Thoracic aorta endothelial cell (primary cell): ENCODE measurements at places on chromosomes 2 and 18. TPM values are rescaled to one million over a fixed set of nuclear protein-coding genes. Genes with fewer than 3 reads are reported as not detected.

The ZNF514 gene
- total RNA-seq, result 10.2 and 10.8 TPM in 2 replicates

The POTEJ gene
- not detected in 2 replicates for total RNA-seq

The UGT1A5 gene
- not detected in 2 replicates for total RNA-seq

The RESP18 gene
- not detected in 2 replicates for total RNA-seq

The UGT1A8 gene
- not detected in 2 replicates for total RNA-seq

The TRPM8 gene
- total RNA-seq, result not detected in 2 replicates

The SLC39A10 gene
- 41.6 and 62.5 TPM in 2 replicates for total RNA-seq

The TMEM247 gene
- not detected in 2 replicates for total RNA-seq

The ZNF142 gene
- 21.4 and 24.7 TPM in 2 replicates for total RNA-seq

The TCF7L1 gene
- total RNA-seq, result 10.3 and 12.1 TPM in 2 replicates

The UGP2 gene
- 91.9 and 101 TPM in 2 replicates for total RNA-seq

The TUBA3E gene
- not detected in 2 replicates for total RNA-seq

The GREB1L gene
- 1.1 and 1.7 TPM in 2 replicates for total RNA-seq

The ASTL gene
- total RNA-seq, result not detected in 2 replicates

The FAM237A gene
- total RNA-seq, result not detected in 2 replicates

The CENPA gene
- total RNA-seq, result 17.0 and 31.7 TPM in 2 replicates

The DPP4 gene
- 7.3 and 16.2 TPM in 2 replicates for total RNA-seq

The TUBB8B gene
- total RNA-seq, result not detected in 2 replicates

The TMBIM1 gene
- total RNA-seq, result 90.4 and 119 TPM in 2 replicates
